Activated CD4-positive, alpha-beta T cell treated with anti-CD3 and anti-CD28 coated beads, Interleukin-2, amount 50 U/mL, for 24 hours (primary cell): ENCODE measurements at places on chromosomes 11 and 22.

- DNase-seq, result no peak
Measured at GRCh38 chr11:3160252-3161031, 4.7 kb downstream of the OSBPL5 start.

DNA sequence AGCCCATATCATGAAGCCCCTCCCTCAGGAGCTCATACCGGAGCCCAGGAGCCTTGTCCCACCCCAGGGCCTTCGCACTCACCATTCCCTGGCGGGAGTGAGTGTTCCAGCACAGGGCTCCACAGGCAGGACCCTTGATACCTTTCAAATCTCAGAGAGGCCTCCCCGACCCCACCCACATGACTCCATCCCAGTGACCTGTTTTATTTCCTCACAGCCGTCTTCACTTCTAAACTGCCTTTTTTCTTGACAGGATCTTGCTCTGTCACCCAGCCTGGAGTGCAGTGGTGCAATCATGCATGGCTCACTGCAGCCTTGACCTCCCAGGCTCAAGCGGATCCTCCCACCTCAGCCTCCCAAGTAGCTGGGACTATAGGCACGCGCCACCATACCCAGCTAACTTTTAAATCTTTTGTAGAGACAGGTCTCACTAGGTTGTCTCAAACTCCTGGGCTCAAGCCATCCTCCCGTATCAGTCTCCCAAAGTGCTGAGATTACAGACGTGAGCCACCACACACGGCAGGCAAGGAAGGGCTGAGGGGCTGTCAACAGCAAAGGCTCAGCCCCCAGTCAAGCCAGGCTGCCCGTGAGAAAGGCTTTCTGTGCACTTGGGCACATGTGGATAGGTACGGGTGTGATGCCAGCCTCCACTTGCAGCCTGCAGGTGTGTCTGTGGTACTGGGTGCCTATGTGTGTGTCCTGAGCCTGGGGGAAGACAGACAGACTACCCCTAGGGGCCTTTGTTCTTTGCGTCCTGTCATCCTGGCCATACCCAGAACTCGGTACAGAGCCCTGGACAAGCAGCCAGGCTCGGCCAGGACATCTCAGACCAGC is 9.3 kb downstream of the RPL3 start:
- no peak for DNase-seq

GRCh38 chr22:17007257-17007656 is 765 bp downstream of the GAB4 start:
- no peak for DNase-seq

GRCh38 chr11:3669128-3669527 is 2.1 kb downstream of the CHRNA10 start:
- DNase-seq, result no peak

DNA sequence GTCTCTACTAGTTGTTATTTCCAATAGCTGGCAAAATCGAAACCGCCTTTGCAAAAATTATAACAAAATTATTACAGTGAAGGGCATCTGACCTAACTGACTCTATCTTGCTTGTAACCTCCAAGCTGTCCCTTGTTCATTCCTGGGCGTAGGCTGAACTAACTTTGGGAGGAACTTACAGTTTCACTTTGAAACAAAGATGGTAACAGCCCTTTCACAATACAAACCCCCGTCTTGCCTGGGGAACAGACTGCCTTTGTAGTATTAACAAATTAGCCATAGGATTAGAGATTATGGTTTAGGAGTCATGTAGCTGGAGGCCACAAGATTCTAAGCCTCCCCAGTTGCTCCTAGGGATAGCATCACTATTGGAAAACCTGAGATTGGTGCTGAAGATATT is 131.6 kb upstream of the HSD17B12 start:
- no peak for DNase-seq

GRCh38 chr11:115501893-115502589 is 2.2 kb downstream of the CADM1 start:
- no peak for DNase-seq

- no peak for DNase-seq
Measured at GRCh38 chr11:96052921-96053651, 129.2 kb upstream of the MTMR2 start.

DNA sequence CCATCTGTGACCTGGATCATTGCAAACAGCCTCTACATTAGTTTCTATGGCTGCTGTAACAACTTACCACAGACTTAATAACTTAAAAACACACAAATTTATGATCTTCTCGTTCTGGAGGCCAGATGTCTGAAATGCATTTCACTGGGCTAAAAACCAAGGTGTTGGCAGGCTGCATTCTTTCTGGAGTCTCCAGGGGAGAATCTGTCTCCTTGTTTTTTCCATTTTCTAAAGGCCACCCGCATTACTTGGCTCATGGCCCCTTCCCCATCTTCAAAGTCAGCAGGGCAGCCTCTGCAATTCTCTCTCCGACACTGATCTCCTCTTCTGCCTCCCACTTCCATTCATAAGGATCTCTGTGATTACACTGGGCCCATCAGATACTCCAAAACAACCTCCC is 11.6 kb downstream of the SCGB1A1 start:
- DNase-seq, result no peak

GRCh38 chr11:57776031-57776521 is 14.5 kb downstream of the CTNND1 start:
- DNase-seq, result no peak

DNA sequence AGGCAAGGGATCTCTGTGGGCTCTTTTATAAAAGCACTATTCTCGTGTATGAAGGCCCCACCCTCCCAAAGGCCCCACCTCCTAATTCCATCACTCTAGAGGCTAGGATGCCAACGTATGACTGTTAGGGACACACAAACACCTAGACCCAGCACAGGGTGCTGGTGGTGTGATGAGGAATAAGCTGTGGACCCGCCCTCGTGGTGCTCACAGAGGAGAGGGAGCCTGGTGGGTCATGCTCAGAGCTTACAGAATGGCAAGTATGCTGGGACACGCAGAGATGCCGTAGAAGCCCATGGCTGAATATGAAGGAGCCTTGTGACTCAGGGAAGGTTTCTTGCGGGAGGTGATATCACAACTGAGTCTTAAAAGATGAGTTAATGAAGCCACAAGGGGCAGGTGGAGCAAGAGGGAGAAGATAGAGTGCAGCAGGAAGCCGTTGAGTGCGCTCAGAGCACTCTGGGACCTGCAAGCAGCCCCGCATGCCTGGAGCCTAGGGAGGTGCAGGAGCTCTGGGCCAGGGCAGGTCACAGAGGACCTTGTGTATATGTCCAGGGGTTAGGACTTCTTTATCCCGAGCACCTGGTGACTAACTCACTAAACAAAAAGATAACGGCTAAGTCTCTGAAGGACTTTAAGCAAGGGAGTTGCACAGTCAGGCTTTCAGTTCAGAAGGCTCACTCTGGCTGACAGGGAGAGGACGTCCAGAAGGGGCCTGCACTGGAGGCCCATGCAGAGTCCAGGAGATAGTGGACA is 160.9 kb downstream of the TRIM29 start:
- no peak for DNase-seq

DNA sequence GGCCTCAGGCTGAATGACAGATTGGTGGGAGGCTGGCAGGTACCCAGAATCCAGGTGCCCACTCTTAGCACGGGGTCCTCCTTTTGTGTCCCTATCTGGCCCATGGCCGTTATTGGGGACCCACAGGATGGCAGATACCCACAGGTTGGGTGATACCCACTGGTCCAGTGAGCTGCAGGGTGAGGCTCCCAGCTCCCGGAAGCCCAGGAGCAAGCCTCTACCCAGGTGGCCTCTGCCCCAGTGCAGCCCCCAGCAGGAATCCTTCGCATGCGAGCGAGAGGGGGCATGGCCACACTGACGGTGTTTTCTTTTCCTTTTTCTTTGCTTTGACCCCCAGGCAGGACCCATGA is 116.1 kb downstream of the PHF21B start:
- DNase-seq, result no peak

- DNase-seq, result no peak
Measured at GRCh38 chr11:83374311-83374710, 88.1 kb upstream of the CCDC90B start.

- DNase-seq, result no peak
Measured at GRCh38 chr11:44561275-44561805, 4.1 kb upstream of the CD82 start.

- DNase-seq, result no peak
Measured at GRCh38 chr11:47324520-47324919, 28.0 kb downstream of the MYBPC3 start.

- no peak for DNase-seq
Measured at GRCh38 chr22:37672206-37672919, 3.1 kb upstream of the LGALS1 start.

GRCh38 chr22:44132724-44133123 is 48.0 kb upstream of the PARVG start:
- no peak for DNase-seq

- no peak for DNase-seq
Measured at GRCh38 chr11:124861670-124862069, 3.6 kb upstream of the ROBO3 start.

GRCh38 chr22:41285441-41285819 is 557 bp downstream of the RANGAP1 start:
- peak; percentile 78 for DNase-seq

GRCh38 chr22:49046546-49047361 is 780.9 kb downstream of the BRD1 start:
- peak; percentile 9 for DNase-seq

DNA sequence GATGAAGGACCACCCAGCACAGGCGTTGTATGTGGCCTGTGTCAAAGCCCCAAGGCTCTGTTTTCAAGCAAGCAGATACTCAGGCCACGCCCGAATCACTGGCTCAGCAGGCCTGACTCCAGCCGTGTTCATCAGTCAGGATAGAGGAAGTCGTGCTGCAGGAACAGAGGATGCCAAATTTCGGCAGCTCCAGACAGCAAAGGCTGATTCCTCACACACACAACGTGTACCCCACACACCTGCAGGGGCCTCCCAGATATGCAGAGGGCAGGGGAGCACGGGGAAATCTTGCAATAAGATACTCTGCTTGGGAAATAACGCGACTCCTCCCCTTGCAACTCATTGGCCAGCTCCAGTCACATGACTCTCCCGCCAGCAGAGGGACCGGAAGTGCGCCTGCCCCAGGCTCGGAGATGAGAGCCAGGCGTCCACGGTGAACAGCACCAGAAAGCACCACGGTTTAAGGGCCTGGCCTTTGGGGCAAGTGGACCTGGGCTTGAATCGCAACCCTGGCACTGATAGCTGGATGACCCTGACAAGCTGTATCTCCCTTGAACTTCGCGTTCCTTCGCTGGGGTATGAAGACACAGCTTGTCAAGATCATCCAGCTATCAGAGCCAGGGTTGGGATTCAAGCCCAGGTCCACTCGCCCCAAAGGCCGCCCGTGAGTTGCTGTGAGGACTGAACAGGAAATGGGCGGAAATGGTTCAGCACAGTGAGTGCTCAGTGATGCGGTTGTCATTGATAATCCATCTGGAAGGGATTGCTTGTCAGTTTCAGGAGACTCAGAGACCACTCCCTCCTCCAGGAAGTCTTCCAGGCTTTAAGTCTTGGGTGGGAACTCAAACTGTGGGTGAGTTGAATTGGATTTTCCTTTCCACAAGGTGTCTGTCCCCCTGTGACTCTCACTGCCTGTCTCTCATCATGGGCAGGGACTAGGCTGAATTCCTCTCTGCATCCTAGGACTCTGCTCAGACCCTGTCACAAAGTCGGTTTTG is 88.5 kb downstream of the MYEOV start:
- DNase-seq, result no peak
